Left renal cortex interstitium (tissue), 4 donors: ENCODE measurements at places on chromosomes 6 and 20. TPM values are rescaled to one million over a fixed set of nuclear protein-coding genes. Genes with fewer than 3 reads are reported as not detected.

DNA sequence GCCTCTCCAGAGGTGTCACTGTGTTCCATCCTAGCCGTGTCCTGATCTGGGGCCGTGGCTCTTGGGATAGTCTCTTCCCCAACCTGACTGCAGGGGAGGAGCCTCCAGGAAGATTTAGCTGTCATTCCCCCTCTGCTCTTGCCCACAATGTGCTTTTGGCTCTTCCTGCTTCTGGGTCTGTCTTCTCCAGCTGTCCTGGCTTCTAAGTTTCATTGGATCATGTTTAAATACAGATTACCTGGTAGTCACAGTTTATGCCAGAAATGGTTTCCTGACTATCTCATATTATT, 139.1 kb downstream of the ZDHHC14 start:
- DNase-seq, result no peak

- no peak for DNase-seq
Measured at GRCh38 chr20:8946036-8946940, 122.6 kb upstream of the PLCB4 start.

Gene KIF6
- polyA plus RNA-seq, result 4.3 TPM

DNA sequence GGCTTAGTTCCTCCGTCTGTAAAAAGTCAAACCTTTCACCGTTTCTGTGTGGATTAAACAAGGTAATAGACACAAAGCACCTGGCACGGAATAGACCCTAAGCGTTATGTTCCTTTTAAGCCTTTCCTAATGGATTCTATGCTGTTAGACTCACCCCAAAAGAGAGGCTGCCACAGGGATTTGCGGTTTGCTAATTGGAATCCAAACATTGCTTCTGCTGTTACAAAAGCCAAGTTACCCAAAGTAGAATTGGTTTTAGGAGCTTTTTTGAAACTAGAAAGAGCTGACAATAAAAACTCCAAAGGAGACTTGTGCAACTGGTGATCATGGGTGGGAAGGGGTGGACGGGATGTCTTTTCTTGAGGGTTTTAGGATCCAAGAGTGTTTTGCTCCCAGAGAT, 178.0 kb downstream of the BMP7 start:
- no peak for DNase-seq

DNA sequence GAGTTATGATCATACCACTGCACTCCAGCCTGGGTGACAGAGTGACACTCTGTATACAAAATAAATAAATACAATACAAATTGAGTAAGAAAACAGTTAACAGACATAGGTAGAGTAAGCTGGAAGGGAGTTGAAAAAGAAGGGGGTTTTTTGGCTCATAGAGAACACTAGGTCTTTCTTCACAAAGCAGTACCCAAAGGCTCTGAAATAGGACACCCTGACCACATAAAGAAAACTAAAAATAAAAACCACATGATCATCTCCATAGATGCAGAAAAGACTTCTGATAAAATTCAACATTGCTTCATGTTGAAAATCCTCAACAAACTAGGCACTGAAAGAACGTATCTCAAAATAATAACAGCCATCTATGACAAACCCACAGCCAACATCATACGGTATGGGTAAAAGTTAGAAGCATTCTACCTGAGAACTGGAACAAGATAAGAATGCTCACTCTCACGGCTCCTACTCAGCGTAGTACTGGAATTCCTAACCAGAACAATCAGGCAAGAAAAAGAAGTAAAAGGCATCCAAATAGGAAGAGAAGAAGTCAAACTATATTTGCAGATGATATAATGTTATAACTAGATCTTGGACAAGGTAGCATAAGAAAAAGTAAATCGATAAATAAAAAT, 48.6 kb downstream of the TOMM6 start:
- no peak for DNase-seq

- no peak for DNase-seq
Measured at GRCh38 chr20:25165128-25165527, 30.4 kb upstream of the ENTPD6 start.

Gene TINAG
- polyA plus RNA-seq, result 20.5 TPM

Gene COL19A1
- 3.3 TPM for polyA plus RNA-seq

GRCh38 chr6:75579951-75580350, 21.7 kb upstream of the SENP6 start:
- no peak for DNase-seq

- DNase-seq, result no peak
Measured at GRCh38 chr20:43894491-43894890, 20.2 kb upstream of the TOX2 start.

DNA sequence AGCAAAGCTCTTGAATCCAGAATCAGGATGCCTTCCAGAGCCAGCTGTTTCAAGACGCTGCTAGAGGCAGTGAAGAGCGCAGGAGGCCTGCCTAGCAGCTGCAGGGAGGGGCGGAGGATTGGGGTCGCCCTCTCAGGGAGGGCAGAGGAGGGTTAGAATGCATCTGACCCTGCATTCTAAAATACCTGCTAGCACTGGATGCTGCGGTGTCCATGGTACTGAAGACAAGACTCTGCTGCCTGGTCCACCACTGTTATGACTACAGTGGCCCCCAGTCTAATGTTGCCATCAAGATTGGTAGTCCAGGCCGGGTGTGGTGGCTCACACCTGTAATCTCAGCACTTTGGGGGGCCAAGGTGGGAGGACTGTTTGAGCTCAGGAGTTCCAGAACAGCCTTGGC, 193.7 kb upstream of the PROKR2 start:
- DNase-seq, result no peak

Gene OR12D3
- polyA plus RNA-seq, result not detected

Gene FOXF2
- 0.25 TPM for polyA plus RNA-seq

Gene BACH2
- polyA plus RNA-seq, result 9.9 TPM

Gene SCUBE3
- polyA plus RNA-seq, result 62.3 TPM

Gene SLPI
- polyA plus RNA-seq, result 0.38 TPM

DNA sequence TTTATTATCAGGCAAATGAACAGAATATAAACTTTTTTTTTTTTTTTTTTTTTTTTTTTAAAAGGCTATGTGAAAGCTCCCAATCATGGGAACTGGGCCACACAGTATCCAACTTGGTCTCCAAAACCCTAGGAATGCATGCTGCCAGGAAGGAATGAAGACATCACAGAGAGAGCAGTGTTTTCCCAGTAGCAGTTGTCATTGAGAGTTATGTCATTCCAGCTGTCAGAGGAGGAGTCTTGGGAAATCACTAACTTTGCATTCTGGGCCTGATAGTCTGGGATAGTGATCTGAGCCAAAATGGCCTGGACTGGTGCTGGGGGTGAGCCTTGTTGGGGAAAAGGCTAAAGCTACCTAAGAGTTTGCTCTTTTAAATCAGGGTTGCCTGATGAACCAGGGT, 231.3 kb upstream of the MAP3K7 start:
- DNase-seq, result no peak

Gene PRICKLE4
- polyA plus RNA-seq, result 3.3 TPM

DNA sequence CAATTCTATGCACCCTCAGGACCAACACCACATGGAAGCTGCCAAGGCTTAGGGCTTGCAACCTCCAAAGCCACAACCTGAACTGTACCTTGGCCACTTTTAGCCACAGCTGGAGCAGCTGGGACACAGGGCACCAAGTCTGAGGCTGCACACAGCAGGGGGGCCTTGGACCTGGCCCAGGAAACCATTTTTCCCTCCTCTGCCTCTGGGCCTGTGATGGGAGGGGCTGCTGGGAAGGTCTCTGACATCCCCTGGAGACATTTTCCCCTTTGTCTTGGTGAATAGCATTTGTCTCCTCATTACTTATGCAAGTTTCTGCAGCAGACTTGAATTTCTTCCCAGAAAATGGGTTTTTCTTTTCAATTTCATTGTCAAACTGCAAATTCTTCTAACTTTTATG, 13.0 kb downstream of the TPBG start:
- no peak for DNase-seq

Gene BTN2A1
- polyA plus RNA-seq, result 36.7 TPM

GRCh38 chr20:2338411-2339066, 42.2 kb upstream of the TGM6 start:
- no peak for DNase-seq

DNA sequence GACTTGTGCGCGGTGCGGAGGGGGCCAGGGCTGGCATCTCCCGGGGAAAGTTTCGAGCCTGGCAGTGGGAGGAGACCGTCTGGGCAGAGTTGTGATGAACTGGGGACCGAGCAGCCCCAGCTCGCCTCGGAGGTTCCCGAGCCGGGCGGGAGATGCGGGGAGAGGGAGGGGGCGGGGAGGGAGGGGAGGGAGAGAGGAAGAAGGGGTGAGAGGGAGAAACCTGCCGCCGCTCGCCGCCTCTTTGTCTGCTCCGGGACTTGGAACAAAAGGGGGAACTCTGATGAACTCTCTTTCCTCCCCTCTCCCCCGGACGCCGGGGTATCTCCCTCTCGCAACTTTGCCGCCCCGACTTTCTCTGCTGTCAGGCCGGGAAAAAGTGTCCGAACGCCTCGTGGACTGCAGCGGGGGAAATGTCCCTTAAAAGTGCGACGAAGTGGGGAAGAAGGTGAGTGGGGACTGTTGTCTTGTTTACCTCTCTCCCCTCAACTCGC, 72.7 kb downstream of the SOX4 start:
- DNase-seq, result no peak

GRCh38 chr6:167984876-167985604, 12.4 kb upstream of the KIF25 start:
- DNase-seq, result no peak

Gene STX11
- polyA plus RNA-seq, result 1.2 TPM

GRCh38 chr20:3815703-3816315, 4.5 kb upstream of the AP5S1 start:
- DNase-seq, result no peak

GRCh38 chr6:161029195-161029809, 37.7 kb downstream of the MAP3K4 start:
- no peak for DNase-seq

GRCh38 chr20:20477444-20478041, 109.6 kb downstream of the INSM1 start:
- no peak for DNase-seq

- no peak for DNase-seq
Measured at GRCh38 chr6:165705941-165706340, 42.9 kb upstream of the PDE10A start.

- no peak for DNase-seq
Measured at GRCh38 chr20:10260316-10260715, 41.7 kb downstream of the SNAP25 start.

- DNase-seq, result no peak
Measured at GRCh38 chr6:136991646-136992045, 53.1 kb downstream of the IL20RA start.

DNA sequence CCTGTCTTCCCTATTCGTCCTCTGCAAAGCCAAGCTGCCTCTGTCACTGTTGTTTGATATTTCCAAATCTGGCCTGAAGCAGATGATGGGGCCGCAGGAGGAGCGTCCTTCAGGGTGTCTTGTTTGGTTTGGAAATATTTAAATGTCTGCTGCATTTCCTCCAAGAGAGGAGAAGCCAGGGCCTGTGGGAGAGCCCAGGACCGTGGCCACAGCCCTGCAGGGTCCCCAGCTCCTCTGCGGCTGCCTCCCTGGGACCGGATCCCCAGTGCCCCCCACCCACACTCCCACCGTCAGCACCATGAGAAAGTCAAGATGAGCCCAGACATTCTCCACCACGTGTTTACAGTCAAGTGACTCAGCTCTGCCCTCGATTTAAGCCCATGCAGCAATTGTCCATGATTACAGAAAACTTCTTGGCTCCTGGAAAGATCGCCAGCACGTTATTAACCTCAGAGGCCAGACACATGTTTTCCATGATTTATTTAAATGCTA, 18.2 kb downstream of the FOXF2 start:
- no peak for DNase-seq

DNA sequence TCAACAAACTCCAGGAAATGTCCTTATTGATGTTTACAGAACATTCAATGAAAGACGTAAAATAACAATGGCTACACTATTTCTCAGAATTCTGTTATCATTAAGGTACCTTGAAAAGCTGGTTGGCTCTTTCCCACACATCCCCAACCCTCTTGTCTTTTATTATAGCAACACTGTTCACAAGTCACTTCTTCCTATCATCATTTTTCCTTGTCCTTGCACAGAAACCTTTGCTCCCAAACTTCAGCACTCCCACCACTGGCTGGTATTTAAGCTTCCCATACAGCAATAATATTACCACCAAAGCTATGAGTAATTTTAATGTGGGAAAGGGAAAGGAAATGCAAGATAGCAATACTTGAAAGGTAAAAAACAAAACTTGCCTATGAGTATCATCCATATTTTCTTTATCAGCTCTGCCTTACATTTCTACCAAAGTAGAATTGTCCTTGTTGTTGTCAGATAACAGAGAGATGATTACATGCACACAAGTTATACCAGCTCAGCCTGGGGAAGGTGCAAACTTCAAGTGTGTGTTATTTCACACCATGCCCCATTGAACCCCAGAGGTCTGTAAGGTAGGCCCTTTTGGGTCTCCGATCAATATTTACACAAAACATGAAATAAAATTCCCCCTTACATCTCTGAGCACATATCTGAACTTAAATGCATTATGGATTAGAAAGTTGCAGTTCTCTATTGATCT, 32.2 kb downstream of the ARHGAP18 start:
- no peak for DNase-seq

GRCh38 chr6:98842342-98843180, 8.2 kb downstream of the POU3F2 start:
- no peak for DNase-seq

DNA sequence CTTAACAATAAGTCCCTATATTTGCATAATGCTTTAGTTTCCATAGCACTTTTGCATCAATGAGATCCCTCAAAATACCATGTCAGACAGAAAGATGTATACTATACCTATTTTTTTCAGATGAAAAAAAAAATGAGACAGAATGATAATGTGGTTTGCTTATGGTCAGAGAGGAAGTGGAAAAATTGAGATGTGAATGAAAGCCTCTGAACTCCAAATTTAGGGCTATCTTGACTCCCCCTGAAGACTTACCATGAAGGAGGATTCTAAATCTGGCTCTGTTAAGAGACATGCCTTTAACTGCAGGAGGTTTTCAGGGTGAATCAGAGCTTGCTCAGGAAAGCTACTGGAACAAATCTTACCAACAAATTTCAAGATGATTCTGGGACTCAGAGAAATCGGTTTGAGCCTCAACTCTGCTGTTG, 176.2 kb downstream of the ISM1 start:
- DNase-seq, result no peak

Gene NOTCH4
- 14.9 TPM for polyA plus RNA-seq

DNA sequence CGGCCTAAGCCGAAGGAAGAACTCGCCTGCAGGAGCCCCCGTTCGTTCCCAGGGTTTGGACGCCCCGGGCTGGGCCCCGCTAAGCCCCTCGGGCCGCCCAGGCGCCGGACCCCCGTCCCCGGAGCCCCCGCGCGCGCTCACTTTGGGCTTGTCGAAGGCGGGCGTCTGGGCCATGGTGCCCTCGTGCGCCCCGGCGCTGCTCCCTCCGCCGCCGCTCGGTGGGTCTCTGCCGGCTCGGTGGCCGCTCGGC, 140 bp downstream of the ADA start:
- no peak for DNase-seq

Gene MRAP2
- 4.1 TPM for polyA plus RNA-seq

- no peak for DNase-seq
Measured at GRCh38 chr20:17083738-17084137, 143.1 kb upstream of the PCSK2 start.

Gene GTF2H4
- 35.3 TPM for polyA plus RNA-seq

GRCh38 chr6:44388887-44389286, 1.4 kb downstream of the CDC5L start:
- DNase-seq, result no peak

Gene OR2H1
- not detected for polyA plus RNA-seq

GRCh38 chr6:140909625-140910024, 1223.1 kb upstream of the GJE1 start:
- no peak for DNase-seq
